ENCODE measurements at places on chromosomes 6 and 20.

- DNase-seq: no peak
Observed at GRCh38 chr20:58056021-58056591, 172.3 kb downstream of the ANKRD60 start.

GRCh38 chr20:15807271-15807670 is 766.0 kb downstream of the KIF16B start:
- no peak for DNase-seq

GRCh38 chr6:111416529-111416928 is 66.5 kb downstream of the REV3L start:
- DNase-seq: no peak

DNA sequence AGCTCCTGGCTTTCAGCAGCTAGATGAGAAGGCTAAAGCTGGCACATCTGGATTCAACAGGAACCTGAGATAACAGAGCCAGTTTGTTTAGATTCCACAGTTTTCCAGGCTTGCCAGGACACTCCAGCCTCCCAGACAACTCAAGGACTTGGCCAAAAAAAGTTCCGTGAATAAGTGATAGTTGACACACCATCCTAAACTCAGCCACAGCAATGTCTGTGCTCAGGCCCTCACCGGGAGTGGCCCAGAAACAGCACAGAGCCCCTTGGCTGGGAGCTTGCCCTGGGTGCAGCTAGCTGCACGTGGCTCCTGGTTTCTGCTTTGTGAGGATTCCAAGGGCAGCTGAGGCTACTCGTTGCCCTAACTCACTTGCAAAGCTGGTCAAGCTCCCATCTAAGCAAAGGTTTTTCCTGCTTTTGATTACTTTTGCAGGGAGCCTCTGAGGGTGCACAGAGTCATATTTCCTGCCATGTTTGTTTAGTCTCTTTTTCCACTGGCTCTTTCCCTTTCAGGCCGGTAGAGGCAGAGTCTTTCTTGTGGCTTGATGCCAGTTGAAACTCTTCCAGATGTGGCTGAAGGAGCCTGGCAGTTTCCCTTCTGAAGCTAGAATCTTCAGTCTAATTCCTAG is 118.3 kb upstream of the ECI2 start:
- DNase-seq: peak; percentile 27

DNA sequence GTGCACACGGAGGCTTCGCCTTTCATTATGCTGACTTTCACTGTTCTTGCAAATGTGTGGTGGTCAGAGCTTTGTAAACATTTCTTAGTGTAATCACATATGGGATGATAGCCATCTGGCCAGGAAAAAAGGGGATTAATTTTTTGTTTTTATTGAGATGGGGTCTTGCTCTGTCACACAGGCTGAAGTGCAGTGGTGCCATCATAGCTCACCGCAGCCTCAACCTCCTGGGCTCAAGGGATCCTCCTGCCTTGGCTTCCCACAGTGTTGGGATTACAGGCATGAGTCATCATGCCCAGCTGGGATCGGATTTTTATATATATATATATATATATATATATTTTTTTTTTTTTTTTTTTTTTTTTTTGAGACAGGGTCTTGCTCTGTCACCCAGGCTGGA is 11.0 kb upstream of the TIAM2 start:
- DNase-seq: no peak

DNA sequence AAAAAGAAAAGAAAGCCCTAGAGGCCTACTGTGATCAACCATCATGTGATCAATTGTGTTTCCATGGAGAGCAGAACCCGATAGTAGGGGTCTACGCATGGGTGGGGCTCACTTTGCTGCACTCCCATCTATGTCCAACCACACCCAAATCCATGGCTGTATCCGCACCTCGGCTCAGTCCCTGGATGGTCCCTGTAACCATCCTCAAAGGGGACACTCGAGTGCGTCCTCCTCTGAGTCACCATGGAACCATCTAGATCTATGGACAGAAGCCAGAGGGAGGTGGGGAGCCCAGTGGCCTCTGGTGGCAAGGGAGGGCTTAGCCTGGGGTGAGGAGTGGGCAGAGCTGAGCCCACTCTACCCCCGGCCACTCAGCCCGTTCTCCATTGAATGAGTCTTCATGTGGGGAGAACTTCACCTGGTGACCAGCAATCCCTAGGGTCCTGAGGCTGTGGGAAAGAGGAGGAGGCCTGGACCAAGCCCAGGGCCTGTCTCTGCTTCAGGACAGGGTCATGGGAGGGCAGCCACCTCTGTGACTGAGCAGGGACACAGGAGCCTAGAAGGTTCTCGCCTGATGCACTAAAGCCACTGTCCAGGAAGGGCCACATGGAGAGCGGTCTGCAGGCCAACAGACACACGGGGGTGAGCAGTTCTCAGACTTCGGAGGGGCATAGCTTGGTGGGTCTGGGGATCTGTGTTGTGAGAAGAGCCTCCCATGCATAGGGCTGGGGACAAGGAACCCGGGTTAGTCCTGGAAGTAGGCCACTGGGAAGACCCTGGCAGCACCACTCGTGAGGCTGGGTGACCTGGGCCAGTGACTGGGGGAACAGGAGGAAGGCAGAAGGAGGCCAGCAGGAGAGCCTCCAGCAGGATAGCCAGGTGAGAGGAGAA is 19.3 kb downstream of the RAET1L start:
- DNase-seq: no peak

DNA sequence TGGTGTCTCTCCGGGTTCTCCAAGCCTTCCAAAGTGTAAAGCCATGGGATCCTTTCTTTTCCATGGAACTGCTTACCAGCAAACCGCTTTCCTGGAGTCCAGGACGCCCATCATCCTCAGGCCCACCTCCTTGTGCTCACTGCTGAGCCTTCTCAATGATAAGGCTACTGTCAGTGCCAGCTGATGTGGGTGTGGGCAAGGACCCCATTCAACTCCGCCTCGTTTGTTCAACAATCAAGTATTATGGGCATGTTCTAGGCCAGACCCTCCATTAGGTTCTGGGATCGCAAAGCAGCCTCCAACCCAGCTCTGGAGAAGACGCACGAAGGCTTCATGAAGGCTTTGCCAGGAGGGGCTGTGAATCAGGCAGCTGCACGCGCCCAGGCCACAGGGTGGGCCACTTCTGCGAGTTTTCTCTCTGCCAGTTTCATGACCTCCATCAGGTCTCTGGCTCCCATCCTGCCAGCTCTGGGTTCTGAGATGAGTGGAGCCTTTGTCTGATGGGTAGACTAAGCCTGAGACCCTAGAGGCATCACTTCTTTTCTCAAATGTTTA is 177.1 kb downstream of the MRPL14 start:
- DNase-seq: no peak

DNA sequence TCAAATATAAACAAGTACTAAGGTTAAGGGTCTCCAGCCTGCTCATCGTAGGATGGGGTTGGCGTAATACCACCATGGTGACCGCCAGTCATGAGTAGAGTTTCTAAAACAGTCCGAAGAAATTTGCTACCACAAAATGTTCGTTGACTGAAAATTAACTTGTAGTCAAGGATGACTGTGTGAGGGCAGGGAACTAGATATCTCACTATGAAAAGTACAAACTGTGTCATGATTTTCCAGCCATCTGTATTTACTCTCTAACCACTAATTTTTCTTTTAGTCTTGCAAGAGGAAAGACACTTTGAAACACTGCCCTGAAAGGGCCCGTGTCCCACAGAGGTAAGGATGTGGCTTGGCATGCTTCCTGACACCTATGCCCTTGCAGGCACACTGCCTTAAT is 99.7 kb downstream of the IRF4 start:
- no peak for DNase-seq

GRCh38 chr6:137637121-137637520 is 142.9 kb upstream of the OLIG3 start:
- no peak for DNase-seq

GRCh38 chr6:110708295-110708950 is 106.8 kb downstream of the CDK19 start:
- no peak for DNase-seq

DNA sequence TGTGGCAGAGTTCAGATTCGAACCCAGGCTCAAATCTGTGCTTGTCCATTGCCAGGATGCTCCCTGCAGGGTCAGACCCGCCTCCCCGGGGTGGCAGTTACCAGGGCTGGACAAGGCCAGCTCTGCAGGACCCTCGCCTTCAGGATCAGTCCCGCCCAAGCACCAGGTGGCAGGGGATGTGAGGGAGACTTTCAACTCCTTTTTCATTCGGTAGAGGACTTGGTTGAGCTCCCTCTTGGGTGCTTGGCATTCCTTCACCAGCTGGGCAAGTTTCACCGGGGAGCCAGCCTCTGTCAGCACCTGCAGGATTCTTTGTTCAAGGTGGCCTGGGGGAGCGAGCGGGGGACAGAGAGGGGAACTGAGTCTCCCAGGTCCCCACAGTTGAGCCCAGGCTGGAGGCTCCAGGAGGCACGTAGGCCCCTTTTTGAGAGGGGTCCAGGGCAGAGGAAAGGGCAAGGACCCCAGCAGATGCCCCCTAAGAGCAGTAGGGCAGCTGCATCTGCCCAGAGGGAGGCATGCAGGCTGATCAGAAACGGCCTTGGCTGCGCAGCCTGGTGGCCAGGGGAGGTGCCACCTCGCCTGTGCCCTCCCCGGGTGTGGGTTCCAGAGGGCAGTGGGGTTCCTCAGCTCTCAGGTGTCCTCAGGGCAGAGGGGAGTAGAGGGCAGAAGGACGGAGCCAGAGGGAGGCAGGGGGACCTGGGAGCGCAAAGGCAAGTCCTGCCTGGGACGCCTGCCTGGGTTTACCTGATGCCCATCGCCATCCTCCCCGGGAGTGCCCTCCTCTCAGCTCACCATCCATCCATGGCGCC is 3.9 kb downstream of the ZBP1 start:
- DNase-seq: no peak

GRCh38 chr6:62283796-62284411 is 2.1 kb downstream of the KHDRBS2 start:
- DNase-seq: peak; percentile 47

DNA sequence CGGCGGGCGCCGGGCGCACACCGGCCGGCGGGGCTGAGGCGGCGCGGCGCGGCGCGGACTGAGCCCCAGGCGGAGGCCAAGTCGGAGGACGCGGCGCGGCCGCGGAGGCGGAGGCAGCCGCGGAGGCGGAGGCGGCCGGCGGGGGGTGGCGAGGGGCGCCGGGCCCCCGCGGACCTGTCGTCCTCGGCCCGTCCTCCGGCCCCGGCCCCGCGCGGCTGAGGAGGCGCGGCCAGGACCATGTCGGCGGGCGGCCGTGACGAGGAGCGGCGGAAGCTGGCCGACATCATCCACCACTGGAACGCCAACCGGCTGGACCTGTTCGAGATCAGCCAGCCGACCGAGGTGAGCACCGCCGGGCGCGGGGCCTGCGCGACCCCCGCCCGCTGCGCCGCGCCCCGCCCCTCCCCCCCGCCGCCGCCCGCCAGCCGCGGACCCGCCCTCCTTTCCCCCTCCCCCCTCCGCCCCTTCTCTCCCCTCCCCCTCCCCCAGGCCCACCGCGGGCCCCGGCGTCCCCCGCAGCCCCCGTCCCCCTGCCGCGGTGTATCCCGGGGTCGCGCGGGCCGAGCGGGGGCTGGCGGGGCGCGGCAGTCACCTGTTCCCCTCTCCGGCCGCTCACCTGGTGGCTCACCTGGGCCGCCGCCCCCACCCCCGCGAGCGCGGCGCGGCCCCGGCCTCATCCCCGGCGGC is at the start of gene AFDN:
Gene AFDN (plus strand): TSS at position 16 of the 687 bp plus-strand sequence. CDS start 222 bp downstream, at position 238.
- DNase-seq: no peak

- no peak for DNase-seq
Observed at GRCh38 chr20:23584434-23585199, 16.3 kb upstream of the CST9L start.

GRCh38 chr6:73207221-73207837 is 18.0 kb downstream of the KHDC1L start:
- no peak for DNase-seq

- no peak for DNase-seq
Observed at GRCh38 chr6:139713900-139714506, 339.6 kb upstream of the CITED2 start.

DNA sequence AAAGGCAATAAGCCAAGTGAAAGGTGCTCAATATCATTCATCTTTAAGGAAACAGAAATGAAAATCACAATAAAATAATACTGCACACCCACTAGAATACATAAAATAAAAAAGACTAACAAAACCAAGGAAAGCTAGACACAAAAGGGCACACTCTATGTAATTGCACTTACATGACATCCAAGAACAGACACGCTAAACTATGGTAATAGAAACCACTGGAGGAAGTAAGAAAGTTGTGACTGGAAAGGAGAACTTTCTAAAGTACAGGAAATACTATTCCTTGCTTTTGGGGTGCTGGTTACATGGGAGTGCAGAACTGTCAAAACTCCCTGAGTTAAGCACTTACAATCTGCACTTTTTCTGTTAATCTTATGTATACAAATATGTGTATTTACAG is 253.7 kb upstream of the RUNX2 start:
- no peak for DNase-seq

Measured in COR-L47 (cell line).